ENCODE measurements at places on chromosomes 7 and 10.
A peak's percentile ranks its signal among the peaks of the same experiment; 100 is the strongest.

- DNase-seq: no peak
These were observed 1.4 kb downstream of the EPDR1 start for GRCh38 chr7:37921876-37922275.

DNA sequence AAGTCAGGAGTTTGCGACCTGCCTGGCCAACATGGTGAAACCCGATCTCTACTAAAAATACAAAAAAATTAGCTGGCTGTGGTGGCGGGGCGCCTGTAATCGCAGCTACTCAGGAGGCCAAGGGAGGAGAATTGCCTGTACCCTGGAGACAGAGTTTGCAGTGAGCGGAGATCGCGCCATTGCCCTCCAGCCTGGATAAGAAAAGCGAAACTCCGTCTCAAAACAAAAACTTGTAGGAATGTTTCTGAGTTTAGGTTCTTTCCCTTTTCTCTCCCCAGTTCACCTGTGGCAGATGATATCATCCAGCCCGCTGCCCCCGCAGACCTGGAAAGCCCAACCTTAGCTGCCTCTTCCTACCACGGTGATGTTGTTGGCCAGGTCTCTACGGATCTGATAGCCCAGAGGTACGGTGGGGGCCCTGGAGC lies 138.8 kb upstream of the BTBD16 start:
- no peak for DNase-seq

GRCh38 chr7:159121068-159121467 lies 23.6 kb downstream of the VIPR2 start:
- no peak for DNase-seq

DNA sequence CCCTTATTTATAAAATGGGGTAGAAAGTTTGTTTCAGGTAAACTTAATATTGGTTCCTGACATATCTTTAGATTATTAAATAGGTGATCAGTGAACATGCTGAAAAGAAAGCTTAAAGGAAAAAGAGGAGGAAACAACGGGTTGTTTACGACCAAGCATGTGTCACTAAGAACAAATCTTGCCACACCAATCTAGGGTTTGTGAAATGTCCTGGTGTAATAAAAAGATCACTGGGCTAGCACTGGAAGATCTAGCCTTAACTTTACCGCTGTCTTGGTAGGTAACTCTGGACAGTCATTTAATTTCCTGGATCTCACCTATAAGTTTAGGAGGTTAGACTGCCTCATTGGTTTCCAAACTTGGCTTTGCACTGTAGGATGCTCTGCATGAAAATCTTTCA lies 19.0 kb downstream of the VPS26A start:
- no peak for DNase-seq

- DNase-seq: no peak
These were observed 349.6 kb upstream of the MKI67 start for GRCh38 chr10:128475686-128476367.

DNA sequence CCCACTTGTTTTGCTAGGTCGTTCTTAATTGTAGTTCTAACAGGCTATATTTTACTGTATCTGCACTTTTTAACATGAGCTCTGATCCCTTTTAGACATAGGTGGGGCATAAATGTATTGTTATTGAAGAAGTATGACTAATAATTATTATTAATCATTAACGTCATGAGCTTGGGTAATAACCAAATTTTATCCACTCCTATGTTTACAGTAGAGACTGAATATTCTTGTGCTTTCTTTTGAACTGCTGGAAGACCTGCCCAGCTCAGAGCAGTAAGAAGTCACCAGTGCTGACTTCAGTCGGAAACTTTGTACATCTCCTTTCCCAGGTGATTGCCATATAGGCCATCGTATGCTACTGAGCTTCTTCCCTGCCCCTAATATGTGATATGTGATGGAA lies 18.7 kb downstream of the PKD2L1 start:
- DNase-seq: no peak

GRCh38 chr10:89278034-89278535 lies 23.8 kb upstream of the IFIT2 start:
- no peak for DNase-seq

GRCh38 chr10:7788639-7789286 lies 786 bp downstream of the ATP5F1C start:
- DNase-seq: no peak

- no peak for DNase-seq
These were observed 257.1 kb downstream of the CAMK1D start for GRCh38 chr10:12606461-12606860.

- no peak for DNase-seq
These were observed 239.6 kb upstream of the KLF14 start for GRCh38 chr7:130973637-130974036.

DNA sequence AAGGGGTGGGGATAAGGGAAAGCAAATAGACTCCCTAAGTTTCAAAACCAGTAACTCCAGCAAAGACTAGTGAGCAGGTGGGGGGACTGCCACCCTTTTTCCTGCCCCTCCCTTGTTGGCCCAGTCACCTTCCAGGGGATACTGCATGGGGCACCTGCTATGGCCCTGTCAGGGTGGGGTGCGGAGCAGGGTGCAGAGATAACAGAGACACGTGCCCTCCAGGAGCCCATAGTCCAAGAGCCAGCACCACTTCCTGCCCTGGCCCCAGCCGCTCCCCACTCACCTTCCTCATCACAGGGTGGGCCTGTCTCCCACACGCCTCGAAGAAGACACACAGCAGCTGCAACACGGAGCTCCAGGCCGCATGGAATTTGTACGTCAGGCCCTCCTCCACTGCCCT lies 20.6 kb downstream of the RRP12 start:
- DNase-seq: no peak

DNA sequence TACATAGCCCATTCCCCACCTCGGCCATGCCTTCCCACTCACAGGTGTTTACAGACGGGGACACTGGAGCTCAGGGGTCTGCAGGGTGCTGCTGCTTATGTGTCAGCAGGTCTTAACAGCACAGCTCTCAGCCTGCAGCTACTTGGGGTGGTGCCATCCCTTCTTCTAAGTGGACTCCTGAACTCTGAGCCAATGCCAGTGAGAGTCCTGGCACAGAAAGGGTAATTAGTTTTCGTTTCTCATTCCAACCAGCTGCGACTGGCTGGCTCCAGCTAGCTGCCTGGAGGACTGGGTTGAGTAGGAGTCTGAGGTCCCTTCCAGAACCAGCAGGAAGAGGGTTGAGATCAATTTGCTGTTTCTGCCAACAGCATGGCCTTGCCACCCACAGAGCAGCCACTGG lies 88.3 kb upstream of the AGK start:
- DNase-seq: no peak

DNA sequence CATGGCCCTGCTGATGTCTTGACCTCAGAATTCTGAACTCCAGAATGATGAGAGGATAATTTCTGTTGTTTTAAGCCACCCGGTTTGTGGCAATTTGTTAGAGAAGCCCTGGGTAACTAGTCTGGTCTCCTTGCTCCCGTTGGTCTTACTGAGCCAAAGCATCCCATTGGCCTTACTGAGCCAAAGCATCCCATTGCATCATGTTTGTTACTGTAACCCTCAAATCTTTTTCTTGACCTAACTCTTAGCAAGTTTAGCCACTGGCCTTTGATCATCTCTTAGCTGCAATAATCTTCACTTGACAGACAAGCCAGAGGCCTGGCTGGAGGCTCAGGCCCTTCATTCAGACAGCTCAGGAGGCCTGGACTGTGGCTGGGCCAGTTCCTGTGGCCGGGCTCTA lies 21.8 kb downstream of the TBXAS1 start:
- no peak for DNase-seq

DNA sequence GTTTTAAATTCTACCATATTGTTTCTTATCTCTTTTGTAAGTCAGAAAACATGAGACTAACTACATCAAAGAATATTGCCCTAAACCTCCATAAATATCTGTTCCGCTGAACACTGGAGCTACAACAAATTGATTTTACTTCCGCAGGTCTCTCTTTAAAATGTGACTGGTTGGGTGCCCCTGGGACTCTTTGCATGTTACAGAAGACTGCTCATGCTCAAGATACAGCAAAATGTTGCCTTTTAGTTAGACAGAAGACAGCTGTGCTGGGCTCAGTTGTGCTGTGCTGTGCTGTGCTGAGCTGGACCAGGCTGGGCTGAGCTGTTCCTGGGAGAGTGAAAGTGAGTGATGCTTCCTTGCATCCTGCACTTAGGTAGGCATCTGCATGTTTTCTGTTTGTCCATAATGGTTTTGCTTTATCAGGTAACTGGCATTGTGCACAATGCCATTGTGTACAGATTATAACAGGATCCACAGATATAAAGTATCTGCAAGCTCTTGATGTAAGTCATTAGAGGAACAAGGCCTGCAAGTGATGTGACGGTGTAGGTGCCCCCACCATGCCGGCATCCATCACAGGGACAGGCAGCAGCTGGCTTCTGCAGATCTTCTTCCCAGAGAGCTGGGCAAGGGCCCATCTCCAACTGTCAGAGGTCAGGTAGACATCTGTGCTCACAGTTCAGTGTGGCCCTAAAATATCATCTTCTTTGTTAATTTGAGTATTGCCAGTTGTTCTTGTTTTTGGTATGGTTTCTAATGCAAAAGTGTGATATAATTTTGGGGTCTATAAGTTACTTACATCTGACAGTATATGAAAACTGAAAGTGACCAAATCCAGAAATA lies 972.5 kb upstream of the CELF2 start:
- DNase-seq: no peak

GRCh38 chr7:30740417-30741181 lies 11.3 kb upstream of the INMT start:
- peak; percentile 65 for DNase-seq

GRCh38 chr7:112140600-112140999 lies 65.6 kb downstream of the DOCK4 start:
- DNase-seq: no peak

- DNase-seq: no peak
These were observed 147.1 kb downstream of the RGS10 start for GRCh38 chr10:119395280-119396007.

DNA sequence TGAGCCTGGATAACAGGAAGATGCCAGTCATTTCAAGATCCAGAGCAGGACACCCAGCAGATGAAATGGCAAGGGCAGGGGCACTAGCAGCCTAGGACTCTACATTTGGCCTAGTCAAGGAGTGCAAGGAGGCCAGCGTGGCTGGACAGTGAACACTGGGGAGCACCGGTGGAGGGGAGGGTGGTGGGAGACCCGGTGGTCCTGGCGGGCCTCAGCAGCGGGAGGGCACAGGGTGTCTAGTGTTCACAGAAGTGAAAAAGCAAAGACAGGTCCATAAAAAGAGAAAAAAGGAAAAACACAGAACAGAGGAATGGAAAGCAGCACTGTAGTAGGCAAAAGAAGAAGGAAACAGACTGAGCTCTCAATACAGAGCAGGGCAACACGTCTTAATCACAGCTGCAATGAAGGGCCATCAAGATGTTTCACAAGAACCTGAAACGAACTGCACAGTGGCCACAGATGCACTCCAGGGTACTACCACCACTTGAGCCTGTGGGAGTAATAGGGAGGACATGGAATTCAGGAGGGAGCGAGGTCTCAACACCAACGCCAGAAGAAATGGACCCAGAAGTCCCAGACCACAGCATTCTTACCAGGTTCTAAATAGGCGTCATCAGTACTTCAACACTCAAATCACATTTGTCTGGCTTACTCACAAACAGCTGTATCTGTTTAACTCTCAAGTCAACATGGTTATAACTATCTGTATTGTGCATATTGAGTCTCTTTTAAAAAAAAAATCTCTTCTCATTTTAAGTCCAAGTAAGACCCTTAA lies 573.7 kb downstream of the PARD3 start:
- no peak for DNase-seq

DNA sequence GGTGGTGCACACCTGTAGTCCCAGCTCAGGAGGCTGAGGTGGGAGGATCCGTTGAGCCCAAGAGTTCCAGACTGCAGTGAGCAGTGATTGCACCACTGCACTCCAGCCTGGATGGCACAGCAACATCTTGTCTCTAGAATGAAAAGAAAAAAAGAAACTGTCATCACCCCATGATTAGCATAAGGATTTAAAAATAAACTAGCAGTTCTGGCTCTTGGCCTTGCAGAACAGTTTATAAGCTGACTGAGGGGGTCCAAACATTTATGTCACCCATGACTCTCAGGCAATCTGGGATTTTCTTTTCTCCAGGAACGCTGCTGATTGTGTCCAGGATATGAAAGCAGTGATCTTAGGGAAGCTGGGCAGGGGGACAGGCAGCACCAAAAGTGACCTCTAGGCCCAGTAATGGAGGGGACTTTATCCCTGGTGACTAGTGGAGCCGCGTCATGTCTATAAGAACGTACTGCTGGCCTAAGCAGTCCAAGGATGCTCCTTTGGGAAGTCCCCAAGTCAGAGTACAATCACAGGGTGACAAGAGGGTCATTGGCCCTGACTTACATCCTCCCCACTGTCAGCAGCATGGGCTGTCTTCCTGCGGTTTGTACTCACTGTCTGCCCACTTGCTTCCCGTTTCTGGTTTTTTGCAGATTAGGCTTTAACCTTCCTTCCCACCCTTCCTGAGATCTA lies 177.4 kb downstream of the ARHGAP12 start:
- no peak for DNase-seq

GRCh38 chr10:78066012-78066411 lies 32.3 kb downstream of the RPS24 start:
- DNase-seq: no peak

- peak; percentile 7 for DNase-seq
These were observed 139.4 kb downstream of the EPC1 start for GRCh38 chr10:32207544-32207943.

DNA sequence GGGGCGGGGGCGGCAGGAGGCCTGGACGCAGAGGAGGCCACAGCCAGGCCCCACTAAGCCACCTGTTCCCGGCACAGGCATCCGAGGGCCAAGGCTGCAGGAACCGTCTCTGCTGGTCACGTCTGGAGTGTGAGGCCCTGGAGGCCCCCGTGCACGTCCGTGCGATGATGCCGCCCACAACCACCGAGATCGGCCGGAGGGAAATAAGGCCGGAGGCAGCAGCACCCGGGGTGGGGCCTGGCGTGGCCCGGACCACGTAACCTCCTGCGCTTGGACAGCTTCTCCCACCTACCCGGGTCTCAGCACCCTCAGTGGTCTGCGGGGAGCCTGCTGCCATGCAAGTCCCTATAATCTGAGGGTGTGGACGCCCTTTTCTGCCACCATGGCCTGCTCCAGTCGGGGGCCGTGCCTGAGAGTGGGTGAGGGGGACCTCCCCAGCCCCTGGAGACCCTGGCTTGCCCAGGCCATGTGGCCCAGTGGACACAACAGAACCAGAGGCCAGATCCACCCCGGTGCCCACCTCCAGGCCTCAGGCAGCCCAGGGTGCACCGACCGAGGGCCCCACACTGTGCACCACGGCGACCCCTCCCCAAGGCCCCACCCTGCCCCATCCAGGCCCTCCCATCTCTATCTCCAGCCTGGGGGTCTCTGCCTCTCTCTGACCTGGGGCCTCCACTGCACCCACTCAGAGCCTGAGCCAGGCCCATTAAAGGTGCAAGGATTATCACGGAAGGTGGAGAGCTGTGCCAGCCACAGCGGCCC lies 83.1 kb downstream of the PDGFA start:
- DNase-seq: no peak

DNA sequence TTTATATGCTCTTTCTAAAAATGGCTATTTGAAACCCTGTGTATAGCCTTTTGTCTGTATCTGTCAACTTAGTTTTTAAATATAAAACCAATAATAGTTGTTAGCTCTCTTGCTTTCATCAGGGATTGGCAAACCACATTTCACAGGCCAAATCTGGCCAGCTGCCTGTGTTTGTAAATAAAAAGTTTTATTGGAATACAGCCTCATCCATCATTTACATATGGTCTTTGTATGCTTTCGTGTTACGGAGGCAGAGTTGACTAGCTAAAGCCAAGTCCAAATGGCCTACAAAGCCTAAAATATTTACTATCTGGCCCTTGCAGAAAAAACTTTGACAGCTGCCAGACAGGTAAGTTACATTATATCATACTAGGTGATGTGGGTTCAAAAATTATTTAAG lies 235.0 kb downstream of the BICC1 start:
- DNase-seq: no peak

GRCh38 chr7:2468227-2468626 lies 8.0 kb downstream of the GRIFIN start:
- no peak for DNase-seq

- peak; percentile 35 for DNase-seq
These were observed 798 bp upstream of the AUTS2 start for GRCh38 chr7:69597278-69598076.
